ENCODE measurements at places on chromosomes 1 and 21. TPM values are rescaled to one million over a fixed set of nuclear protein-coding genes. Genes with fewer than 3 reads are reported as not detected.

The MAGOH gene
- total RNA-seq, result 45.3 TPM

The OR2L8 gene
- not detected for total RNA-seq

The F5 gene
- 1.3 TPM for total RNA-seq

The NLRP3 gene
- 0.29 TPM for total RNA-seq

The ABCG1 gene
- total RNA-seq, result 14.1 TPM

The IVL gene
- total RNA-seq, result not detected

The FCRLB gene
- 0.35 TPM for total RNA-seq
